ENCODE measurements at places on chromosomes 4 and X. TPM values are rescaled to one million over a fixed set of nuclear protein-coding genes. Genes with fewer than 3 reads are reported as not detected.

Gene ENPEP
- total RNA-seq, result 7.4 TPM

Gene SLC25A4
- 1,507 TPM for total RNA-seq

Gene RBMXL3
- total RNA-seq, result not detected

Gene GPRASP1
- total RNA-seq, result 10.1 TPM

Gene NHSL2
- 8.8 TPM for total RNA-seq

Gene GYG2
- 21.1 TPM for total RNA-seq

Gene CLIC2
- 14.6 TPM for total RNA-seq

Gene CCDC110
- total RNA-seq, result 2.0 TPM

Gene HMGN5
- 3.6 TPM for total RNA-seq

Gene GPR78
- total RNA-seq, result 0.06 TPM

Gene FHDC1
- total RNA-seq, result 0.50 TPM

Gene CFAP99
- total RNA-seq, result not detected

Gene MED14
- total RNA-seq, result 23.7 TPM

Gene TLR1
- total RNA-seq, result 8.2 TPM

Gene PWWP3B
- total RNA-seq, result 3.2 TPM

Gene SPANXA1
- total RNA-seq, result not detected

Gene CXorf49B
- total RNA-seq, result not detected

Measured in left cardiac atrium (tissue), 4 donors.